ENCODE measurements at places on chromosomes 7 and 10.

GRCh38 chr10:71134732-71135211 is 77.6 kb upstream of the UNC5B start:
- DNase-seq = no peak

DNA sequence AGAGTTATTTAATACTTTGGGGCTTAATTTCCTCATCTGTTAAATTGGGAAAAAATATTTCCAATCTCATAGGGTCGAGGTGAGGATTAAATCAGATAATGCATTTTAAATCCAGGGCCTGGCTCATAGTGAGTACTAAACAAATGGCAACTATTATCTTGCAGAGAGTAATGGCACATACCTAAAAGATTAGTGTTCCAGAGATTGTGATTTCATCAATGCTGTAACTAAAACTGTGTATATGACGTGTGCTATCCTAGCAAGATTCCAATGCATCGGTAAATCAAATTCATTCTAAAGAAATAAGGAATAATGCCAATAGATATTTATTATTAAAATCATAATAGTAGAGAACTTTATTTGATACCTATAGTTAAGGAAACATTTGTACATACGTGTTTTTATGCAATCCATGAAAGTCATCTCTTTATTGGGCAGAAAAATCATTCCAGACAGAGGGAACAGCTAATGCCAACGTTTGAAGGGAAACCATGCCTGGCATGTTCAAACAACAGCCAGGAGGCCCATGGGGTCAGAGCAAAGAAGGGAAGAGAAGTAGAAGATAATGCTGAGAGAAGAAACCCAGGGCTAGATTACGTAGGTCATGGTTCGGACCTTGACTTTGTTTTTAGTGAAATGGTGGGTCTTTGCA is 174.8 kb upstream of the AGR3 start:
- no peak for DNase-seq

GRCh38 chr7:150340024-150340749 is 1.2 kb downstream of the RARRES2 start:
- DNase-seq = peak; percentile 40

- no peak for DNase-seq
Observed at GRCh38 chr7:30920021-30920583, 8.4 kb downstream of the AQP1 start.

DNA sequence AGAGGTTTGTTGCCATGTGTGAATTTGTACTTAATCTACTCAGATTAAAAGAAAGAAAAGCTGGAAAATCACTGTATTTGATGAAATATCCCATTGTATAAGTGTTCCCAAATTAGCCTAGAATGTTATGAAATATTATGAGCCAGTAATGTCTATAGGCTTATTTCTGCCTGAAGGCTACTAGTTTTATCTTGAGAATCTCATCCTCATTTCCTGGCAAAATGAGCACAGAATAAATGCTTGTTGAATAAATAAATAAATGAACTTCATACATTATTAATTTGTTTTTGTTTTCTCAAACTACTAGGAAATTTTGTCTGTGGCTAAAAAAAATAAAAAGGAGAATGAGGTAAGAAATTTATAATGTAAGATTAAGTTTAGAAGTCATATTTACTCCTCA is 25.5 kb downstream of the HELLS start:
- DNase-seq = no peak

DNA sequence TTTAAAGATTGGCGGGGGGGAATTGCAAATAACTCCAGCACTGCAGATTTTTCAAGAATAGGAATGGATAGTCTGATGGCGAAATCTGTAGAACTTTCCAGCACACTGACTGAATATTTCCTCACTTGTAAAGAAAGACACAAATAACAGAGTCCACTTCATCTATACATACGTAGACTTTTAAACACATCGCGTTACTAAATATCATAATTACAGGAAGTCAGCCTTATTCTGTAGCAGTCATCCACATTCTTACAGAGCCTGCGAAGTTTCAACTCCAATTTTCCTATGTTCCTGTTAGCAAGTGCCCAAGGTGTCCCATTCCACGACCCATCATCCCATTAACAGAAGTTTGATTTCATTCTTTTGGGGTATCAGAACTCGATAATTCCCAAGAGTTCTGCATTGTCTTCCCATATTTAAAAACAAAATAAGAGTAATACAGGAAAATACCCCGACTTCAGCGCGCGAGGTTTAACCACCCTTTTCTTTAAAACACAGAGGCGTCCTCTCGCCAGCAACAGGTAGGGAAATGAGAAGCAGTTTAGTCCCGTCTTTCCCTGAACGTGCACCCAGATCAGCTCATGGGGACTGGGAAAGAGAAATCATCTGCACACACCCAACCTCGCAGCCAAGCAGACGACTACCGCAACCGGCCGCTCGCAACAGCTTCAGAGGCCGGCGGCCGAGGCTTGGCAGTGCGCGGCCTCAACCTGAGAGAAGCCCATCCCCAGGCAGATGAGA is 880 bp downstream of the HERC4 start:
- DNase-seq = no peak
